ENCODE measurements at places on chromosomes 12 and 14.

- DNase-seq = no peak
Observed at GRCh38 chr12:24023081-24023480, 73.6 kb upstream of the SOX5 start.

GRCh38 chr12:52203079-52203921 lies 11.5 kb upstream of the KRT80 start:
- DNase-seq = peak; percentile 32

DNA sequence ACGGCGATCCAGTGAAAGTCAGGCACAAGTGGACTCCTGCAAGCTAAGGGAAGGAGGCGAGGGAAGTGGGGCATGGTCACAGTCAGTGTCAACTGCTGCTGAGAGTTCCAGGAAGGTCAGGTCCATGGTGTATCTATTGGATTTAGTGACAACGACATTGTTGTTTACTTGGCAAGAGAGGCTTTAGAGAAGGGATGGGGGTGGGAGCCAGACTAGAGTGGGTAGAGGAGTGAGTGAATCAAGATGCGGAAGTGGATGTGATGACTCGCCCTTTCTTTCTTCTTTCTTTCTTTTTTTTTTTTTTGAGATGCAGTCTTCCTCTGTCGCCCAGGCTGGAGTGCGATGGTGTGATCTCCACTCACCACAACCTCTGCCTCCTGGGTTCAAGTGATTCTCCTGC lies 12.5 kb downstream of the P2RX7 start:
- DNase-seq = no peak

DNA sequence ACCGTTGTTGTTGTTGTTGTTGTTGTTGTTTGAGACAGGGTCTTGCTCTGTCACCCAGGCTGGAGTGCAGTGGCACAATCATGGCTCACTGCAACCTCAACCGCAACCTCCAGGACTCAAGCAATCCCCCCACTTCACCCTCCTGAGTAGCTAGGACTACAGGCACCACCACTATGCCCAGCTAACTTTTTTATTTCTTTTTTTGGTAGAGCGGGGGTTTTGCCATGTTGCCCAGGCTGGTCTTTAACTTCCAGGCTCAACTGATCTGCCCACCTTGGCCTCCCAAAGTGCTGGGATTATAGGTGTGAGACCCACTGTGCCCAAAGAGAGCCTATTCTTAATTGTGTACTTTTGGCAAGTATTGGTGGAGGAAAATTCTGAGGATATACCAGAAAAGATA lies 25.7 kb downstream of the MOK start:
- no peak for DNase-seq

GRCh38 chr12:92593734-92594402 lies 108.9 kb upstream of the PLEKHG7 start:
- DNase-seq = peak; percentile 6

GRCh38 chr12:126602612-126603011 lies 1537.4 kb downstream of the AACS start:
- no peak for DNase-seq

- DNase-seq = no peak
Observed at GRCh38 chr12:48810903-48811431, 7.3 kb upstream of the CACNB3 start.

- no peak for DNase-seq
Observed at GRCh38 chr14:99175331-99176155, 96.5 kb downstream of the BCL11B start.

DNA sequence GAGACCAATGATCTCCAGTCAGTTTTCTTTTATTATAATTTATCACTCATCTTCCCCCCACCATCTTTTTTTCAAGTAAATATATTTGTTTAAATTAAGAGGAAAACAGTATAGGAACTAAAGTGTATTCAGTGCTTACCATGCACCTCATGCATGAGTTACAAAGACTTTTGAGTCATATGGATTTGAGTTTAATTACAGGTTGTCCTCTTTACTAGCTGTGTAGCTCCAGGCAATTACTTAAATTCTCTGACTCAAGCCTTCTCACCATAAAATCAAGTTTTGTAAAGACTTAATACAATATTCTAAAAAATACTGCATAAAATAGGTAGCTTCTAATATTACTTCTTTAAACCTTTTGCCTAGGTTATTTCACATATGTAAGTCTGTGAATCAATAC lies 251.3 kb downstream of the SLC16A7 start:
- no peak for DNase-seq

DNA sequence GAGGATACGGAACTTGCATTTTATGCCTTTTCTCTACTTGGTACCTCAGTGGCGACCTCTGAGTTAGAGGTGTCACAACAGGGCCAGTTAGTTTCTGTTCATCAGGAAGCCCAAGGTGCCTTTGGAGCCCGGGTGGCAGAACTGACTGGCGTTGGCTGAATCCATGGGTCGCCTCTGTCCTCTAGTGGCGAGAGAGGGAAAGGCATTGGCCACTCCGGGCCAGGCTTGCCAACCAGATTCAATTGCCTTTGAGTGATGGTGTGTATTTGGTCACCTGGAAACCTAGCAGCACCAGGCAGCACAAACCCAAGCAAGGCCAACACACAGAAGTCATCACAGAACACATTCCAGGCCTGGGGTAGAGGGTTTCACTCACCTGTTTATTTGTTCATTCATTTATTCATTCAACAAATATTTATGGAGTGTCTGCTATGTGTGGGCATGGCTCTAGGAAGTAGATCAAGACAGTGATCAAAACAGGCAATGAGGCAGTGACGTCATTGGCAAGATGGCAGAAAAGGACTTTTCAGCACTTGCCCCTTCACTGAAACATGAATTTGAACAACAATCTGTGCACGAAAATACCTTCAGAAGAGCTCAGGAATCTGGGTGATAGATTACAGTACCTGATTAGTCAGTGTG lies 40.5 kb upstream of the KCNA5 start:
- peak; percentile 28 for DNase-seq

GRCh38 chr12:30934811-30935210 lies 8.3 kb downstream of the TSPAN11 start:
- no peak for DNase-seq

- no peak for DNase-seq
Observed at GRCh38 chr12:56286044-56286830, 13.9 kb downstream of the CS start.

DNA sequence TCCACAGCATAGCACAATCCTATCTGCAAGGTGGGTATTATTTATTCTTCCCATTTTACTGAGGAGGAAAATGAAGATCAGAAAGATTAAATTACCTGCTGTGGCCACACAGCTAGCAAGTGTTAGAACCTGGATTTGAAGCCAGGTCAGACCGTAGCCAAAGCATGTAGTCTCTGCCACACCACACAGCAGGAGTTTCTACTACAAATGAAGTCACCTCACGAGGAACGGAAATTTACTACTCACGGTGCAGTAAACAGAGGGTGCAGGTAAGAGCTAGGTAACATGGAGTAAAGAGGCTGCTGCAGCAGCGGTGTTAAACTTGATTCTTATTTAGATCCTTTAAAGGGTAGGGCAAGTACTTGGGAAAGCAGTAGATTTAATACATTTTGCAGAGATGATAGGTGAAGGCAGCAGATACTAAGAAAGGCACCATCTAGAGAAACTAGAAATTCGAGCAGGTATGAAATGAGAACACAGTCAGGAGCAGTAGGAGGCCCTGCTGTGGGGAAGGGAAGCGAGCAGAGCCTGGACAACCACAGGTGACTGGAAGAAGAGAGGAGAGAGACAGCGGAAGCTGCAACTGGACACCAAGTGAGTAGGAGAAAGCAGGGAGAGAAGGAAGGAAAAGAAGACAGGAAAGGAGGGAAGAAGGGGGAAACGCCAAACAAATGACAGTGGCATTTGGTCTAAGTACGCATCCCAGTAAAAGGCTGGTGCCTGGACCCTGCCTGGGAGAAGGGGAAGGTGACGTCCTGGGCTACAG lies 21.5 kb downstream of the SPTB start:
- DNase-seq = no peak

- DNase-seq = no peak
Observed at GRCh38 chr14:105061428-105062047, 3.7 kb downstream of the GPR132 start.

GRCh38 chr12:121273364-121273896 lies 23.1 kb downstream of the CAMKK2 start:
- no peak for DNase-seq

DNA sequence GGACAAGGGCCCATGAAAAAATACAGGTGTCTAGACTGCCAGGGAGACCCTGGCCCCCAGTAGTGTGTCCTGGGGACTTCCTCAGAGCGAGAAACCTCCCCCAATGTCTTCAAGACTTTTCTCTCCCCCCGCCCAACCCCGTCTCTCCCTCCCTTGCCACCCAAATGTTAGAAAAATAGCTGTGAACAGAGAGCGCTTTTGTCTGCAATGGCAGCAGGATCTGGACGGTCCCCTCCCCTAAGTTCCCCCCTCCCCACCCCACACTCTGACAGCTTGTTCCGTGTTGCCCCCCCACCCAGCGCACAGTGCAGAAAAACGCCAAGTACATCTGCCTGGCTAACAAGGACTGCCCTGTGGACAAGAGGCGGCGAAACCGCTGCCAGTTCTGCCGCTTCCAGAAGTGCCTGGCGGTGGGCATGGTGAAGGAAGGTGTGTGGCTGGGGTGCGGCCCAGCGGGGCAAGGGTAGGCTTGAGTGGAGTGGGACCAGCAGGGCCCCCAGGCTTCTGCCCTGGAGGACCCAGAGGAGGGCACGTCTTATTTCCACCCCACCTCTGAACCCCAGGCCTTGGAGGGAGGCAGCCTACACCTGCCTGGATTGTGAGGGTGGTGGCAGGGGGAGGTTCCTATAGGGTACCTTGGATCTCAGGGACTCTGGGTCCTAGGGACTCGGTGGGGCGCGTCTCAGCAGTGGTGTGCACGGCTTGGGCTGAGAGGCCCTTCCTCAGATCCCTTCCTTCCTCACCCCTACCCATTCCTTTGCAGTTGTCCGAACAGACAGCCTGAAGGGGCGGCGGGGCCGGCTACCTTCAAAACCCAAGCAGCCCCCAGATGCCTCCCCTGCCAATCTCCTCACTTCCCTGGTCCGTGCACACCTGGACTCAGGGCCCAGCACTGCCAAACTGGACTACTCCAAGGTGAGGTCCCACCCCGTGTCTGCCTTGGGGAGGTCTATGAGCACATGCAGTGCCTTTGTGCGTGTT lies 4.8 kb downstream of the NR4A1 start:
- peak; percentile 45 for DNase-seq

DNA sequence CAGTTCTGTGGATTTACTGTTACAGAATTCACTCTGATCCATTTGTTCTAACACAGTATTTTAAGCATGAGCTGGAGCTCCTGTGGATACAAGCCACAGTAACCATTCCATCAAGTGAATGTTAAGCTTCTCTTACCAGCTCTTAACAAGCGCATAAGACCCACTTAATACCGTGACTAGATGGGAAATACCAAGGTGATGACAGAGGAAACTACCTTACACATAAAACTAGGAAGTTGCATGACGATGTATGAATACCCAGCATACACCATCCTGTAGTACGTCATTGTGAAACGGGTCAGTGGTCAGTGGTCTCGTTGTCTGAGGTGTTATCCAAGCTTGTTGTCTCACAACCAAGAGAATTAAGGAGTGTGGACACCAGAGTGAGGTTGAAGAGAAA lies 2.0 kb upstream of the GALC start:
- no peak for DNase-seq

GRCh38 chr12:254039-254438 lies 8.6 kb downstream of the SLC6A13 start:
- DNase-seq = no peak

- DNase-seq = no peak
Observed at GRCh38 chr14:24074625-24075484, 3.5 kb downstream of the CPNE6 start.

DNA sequence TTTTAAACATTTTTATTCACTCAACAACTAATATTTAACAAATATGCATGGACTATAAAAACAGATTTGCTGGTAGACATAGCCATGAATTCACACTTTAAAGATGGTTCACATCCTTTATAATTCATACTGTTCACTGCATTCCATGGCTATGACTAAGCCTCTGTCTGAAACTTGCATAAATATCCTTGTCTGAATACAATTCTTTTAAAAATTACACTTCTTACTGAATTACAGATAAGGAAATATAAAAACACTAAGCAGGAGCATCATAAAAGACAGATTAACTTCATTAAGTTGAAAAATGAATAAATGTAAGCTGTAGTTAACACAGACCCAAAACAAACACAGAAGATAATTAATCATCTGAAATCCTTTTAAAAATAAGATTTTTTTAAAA lies 53.8 kb downstream of the GXYLT1 start:
- no peak for DNase-seq

GRCh38 chr12:69474456-69474855 lies 4.3 kb downstream of the FRS2 start:
- DNase-seq = no peak

DNA sequence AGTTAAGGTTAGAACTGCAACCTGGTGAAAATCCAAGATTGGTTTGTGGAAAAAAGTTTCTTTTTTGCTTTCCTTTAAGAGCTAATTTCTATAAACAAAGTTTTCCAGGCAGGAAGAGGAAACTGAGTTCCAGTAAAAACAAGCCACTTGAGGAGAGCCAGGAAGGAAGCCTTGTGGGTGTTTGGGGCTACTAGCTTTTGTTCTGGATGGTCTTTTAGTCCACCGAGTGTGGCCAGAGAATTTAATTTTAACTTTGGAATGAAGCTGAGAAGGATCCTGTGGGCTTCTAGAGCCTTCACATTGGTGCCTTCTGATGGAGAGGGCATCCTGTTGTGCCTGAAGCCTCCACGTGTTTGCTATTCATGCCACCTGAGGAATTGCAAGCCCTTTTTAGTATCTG lies 327.9 kb downstream of the C12orf75 start:
- DNase-seq = no peak

GRCh38 chr14:95085321-95085720 lies 72.0 kb downstream of the DICER1 start:
- DNase-seq = no peak

GRCh38 chr12:75390899-75391538 lies at the start of gene GLIPR1L2:
Gene GLIPR1L2, plus strand, starts transcription at chr12:75391089. Its CDS starts 28 bp downstream, at chr12:75391117.
- peak; percentile 91 for DNase-seq

GRCh38 chr12:82698708-82699564 lies 12.2 kb downstream of the TMTC2 start:
- DNase-seq = no peak
